Kidney (tissue), 22 donors: ENCODE measurements at places on chromosomes 13 and 19. TPM values are rescaled to one million over a fixed set of nuclear protein-coding genes. Genes with fewer than 3 reads are reported as not detected.

Gene SPPL2B
- 25.3 TPM for polyA plus RNA-seq

Gene SOX21
- polyA plus RNA-seq, result not detected

Gene ICAM5
- polyA plus RNA-seq, result 0.34 TPM

Gene ATP8A2
- polyA plus RNA-seq, result 0.73 TPM

GRCh38 chr19:38049105-38049649 lies 142.2 kb downstream of the SIPA1L3 start:
- no peak for DNase-seq

- DNase-seq, result peak; percentile 54
These were observed 6.9 kb upstream of the CDK8 start for GRCh38 chr13:26247011-26247410.

DNA sequence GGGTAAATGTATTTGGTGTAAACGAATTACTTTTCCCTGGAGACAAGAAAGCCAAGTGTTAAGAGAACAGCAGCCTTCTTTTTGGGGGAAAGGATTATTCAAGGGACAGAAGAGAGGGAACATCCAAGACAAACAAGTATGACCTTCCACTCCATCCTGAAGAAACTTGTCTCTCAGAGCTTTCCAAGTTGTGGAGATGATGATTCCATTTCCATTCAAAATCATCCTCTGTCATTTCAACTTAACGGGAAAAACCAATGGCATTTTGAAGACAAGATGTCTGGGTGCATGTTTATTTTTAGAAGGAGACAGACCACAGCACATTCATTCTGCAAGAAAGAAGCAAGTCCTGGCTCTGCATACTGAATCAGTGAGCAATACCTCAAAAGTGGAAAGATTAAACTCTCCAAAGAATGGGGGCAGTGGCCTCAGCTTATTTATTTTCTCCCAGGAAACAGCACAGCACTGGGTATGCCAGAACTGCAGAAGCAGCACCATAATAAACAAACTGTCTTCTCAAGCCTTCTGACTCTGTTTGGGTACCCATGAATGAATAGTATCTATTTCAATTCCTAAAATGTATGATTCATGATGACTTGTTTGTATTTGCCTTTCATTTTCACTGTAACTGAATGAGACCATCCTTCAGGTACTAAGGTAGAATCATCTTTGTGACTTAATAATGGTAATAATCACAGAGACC lies 541.0 kb downstream of the RFC3 start:
- no peak for DNase-seq

GRCh38 chr13:27283906-27284493 lies 13.4 kb downstream of the RASL11A start:
- no peak for DNase-seq
